ENCODE measurements at places on chromosomes 4 and X.

DNA sequence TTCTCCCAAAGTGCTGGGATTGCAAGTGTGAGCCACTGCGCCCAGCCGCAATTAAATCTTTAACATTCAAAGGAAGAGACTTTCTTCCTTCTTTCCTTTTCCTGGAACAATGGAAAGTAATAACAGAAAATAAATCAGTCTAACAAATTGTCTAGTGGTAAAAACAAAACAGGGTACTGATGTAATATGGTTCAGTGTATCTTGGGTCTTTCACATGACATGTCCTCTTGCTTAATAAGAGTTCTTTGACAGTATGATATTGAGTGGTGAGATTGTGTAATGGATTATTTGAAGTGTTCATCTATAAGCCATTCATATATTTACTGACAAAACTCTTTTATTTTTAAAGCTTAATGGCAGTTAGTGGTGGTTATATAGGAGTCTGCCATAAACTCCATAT lies 256.6 kb downstream of the SPRY1 start:
- DNase-seq: no peak

- no peak for DNase-seq
Observed at GRCh38 chrX:41556958-41557357, 109.8 kb downstream of the NYX start.

DNA sequence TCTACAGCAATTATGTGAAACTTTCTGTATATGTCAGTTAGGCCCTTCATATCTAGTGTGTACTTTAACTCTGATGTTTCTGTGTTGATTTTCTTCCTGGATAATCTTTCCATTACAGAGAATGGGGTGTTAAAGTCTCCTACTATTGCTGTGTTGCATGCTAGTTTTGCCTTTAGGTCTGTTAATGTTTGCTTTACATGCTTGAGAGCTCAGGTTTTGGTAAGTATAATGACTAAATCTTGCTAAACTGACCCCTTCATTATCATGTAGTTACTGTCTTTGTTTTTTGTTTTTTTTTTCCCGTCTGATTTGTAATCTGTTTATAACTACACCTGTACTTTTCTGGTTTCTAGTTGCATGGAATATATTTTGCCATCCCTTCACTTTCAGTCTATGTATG lies 63.6 kb upstream of the UGT2B15 start:
- no peak for DNase-seq

DNA sequence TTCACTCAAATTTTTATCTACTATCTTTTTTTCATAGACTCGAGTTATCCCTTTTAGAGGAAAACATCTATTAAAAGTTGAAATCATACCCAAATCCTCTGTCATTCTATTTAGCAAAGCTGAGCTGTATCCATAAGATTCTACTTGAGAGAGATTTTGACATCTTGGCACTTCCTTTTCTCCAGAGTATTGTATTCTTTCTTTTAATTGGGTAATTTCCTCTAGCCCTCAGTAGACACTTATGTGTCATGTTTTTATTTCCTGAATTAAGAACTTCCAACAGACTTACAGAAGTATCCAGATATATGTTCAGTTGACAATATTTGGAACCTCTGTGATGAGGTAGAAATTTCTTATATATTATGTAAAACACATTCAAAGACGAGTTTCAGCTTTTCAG lies 201.6 kb upstream of the NR3C2 start:
- no peak for DNase-seq

DNA sequence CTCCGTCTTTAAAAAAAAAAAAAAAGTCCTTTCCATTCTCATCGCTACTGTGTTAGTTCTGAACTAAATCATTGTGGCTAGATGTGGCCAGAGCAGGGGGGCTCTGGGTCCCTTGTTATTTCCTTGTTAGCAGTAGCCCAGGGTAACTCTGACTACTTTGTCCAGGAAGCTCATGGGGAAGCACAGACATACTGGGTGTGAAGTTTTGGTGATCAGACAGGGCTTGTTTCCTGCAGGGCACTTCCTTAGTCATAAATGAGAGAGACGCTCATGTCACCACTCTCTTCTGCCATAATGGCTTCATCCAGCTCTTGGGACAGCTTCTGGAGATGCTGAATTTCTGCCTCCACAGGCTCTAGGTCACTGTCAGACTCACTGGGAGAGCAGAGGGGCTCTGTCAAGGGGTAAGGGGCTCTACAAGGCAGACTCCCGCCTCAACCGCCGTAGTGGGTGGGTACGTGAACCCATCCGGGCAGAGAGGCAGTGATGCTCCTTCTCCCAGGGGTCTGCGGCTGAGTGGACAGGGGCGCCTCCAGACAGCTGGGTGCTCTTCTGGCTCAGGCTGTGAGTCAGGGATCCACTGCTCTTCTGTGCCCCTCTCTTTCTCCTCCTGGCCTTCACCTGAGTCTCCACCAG lies 12.9 kb downstream of the STIM2 start:
- no peak for DNase-seq

DNA sequence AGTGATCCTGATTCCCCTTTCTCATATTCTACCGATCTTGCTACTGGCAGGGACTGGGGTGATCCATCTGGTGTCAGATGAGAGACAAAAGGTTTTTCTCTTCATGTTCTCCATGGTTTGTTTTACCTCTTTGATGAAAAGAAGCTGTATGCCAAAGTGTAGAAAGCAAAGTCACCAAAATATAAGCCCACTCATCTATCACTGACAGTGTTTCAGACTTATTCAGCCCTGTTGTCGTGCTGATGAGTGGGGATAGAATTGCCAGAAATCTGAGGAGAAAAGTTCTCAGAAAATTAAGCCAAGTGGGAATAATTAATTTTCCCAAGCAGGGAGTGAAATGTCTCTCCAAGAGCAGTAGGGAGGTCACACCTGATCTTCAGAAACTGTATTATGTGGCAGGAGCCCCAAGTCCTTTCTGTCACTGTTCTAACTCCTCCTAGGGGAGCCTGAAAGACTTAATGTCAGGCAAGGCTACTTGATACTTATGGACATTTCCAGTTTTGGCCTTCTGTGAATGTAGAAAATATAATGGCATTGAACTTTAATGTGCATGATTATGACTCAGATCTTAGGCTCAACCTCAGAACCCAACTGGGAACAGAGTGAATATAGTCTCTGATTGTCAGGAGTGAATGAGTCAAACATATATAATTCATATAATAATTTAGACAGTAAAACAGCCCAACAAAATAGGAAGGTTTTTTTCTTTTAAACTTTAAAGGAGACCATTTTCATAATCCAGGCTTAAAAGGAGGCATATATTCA lies 298.1 kb downstream of the ANKRD50 start:
- DNase-seq: no peak

- no peak for DNase-seq
Observed at GRCh38 chrX:102580891-102581290, 18.4 kb upstream of the ARMCX5 start.

DNA sequence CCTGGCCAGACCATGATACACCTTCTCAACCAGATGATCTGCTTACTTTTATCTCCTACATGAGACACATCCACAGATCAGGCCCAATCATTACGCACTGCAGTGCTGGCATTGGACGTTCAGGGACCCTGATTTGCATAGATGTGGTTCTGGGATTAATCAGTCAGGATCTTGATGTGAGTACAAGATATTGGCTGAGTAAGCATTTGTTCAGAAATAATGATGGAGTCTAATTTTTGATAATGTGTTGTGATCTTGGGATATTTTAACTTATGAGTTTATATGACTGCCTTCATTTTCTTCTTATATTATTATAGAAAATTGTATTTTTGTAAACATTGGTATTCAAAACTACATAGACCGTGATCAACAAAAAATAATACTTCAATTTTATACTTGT lies 39.4 kb downstream of the SLC10A6 start:
- DNase-seq: no peak

DNA sequence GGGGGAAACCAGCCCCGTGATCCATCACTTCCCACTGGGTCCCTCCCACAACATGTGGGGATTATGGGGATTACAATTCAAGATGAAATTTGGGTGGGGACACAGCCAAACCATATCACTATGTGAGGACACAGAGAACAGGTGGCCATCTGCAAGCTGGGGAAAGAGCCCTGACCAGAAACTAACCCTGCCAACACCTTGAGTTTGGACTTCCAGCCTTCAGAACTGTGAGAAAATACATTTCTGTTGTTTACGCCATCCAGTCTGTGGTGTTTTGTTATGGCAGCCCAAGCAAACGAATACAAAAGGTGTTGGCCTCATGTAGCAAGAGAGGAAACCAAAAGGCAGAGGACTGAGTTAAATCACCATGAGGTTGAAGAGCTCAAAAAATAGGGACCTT lies 169.9 kb upstream of the TENM3 start:
- no peak for DNase-seq

DNA sequence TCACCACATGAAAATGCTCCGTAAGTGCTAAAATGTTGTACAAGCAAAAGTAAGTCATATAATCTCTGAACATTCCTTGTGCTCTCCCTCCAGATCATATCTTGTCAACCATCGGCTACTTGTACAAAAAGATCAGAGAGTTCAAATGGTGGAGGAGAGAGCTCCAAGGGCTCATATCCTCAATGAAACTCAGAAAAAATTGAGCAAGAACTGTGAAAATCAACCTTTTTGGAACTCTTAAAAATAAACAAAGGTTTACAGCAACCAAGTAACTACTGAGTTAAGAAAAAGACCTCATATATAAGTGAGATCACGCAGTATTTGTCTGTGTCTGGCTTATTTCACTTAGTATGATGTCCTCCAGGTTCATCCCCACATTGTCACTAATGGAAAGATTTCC lies 63.2 kb downstream of the TEX13C start:
- DNase-seq: no peak

- DNase-seq: no peak
Observed at GRCh38 chr4:112848911-112849310, 200.5 kb upstream of the ANK2 start.

GRCh38 chrX:148314876-148315275 lies 185.5 kb upstream of the AFF2 start:
- no peak for DNase-seq

DNA sequence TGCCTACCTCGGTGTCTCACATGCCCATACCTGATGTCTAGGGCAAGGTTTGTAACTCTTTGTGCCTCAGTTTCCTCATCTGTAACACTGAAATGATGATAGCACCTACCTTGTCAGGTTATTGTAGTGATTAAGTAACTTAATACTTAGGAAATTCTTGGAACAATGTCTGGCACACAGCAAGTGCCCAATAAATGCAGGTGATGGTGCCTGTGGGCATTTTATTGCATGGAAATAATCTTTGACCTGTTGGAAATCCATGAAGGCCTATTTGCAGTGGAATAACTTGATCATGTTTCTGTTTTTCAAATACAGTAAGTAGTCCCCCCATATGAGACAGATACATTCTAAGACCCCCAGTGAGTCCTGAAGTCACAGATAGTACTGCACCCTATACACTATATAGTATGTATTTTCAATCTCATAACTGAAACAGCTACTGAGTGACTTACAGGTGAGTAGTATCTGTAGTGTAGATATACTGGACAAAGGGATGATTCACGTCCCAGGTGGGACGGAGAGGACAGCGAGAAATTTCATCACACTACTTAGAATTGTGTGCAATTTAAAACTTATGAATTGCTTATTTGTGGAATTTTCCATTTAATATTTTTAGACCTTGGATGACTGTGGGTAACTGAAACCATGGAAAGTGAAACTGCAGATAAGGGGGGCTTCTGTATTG lies 42.1 kb downstream of the AFF1 start:
- no peak for DNase-seq

DNA sequence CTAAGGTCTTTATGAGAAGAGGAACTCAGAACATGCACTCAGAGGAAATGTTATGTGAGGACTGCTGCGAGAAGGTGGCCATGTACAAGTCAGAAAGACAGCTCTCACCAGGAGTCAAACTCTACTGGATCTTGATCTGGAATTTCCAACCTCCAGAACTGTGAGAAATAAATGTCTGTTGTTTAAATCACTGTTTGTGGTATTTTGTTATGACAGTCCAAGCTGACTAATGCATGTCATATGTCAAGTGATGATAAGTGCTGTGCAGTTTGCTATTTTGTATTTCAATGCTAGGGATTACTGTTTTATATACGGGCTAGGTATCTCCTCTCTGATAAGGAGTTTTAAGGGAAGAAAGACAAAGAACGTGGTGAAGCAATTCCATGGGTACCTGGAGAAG lies 162.3 kb downstream of the CPEB2 start:
- no peak for DNase-seq

- DNase-seq: no peak
Observed at GRCh38 chrX:44317181-44317580, 26.3 kb downstream of the EFHC2 start.

DNA sequence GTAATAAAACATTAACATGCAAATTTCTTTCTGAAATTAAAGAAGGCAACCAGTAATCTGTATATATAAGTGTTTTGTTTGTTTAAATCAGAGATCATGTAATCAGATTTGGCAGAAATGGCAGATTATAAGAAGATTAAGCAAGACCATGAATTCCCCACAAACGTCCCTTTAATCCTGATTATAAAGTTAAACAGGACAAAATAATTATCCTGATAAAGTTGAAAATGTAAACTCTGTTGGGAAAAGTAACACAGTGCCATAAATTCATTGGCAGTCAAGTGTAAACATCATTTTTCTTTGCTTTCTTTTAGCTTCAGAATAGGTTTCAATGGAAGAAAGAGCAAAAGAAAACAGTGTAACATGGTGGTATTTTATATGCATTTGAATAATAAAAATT lies 256.3 kb downstream of the KCNIP4 start:
- DNase-seq: no peak

DNA sequence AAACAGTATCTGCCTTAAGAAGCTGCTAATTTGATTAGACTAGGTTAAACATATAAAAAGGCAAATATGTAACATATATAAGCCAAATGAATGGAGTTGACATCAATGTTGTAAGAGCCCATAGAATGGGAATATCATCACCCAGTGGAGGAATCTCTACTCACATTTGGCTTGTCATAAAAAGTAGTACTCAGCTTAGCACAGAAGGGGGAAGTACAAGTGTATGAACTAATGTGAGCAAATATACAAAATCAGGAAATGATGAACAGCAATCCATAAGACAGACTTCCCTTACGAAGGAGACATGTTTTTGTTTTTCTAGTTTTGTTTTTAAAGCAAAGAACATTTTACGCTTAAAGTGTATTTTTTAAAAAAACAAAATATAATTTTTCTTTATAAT lies 74.9 kb downstream of the MAB21L2 start:
- no peak for DNase-seq

DNA sequence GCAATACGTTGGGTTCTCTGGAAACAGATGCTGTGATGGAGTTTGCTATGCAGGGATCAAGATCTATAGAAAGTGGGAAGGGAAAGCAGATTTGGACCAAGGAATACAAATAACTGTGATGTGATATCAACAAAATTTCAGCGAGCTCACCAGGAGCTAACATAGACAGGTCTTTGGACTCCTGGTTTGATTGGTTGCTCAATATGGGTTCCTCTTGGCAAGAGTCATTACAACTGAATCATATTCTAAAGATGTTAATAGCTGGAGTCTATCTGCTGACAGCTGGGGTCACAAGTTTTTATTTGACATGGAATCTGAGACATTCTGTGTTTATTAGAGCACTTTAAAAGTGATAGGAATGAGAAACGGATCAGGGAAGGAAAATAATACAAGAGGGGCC lies 637.6 kb upstream of the GNPDA2 start:
- DNase-seq: no peak

GRCh38 chr4:43330288-43330687 lies 437.8 kb downstream of the GRXCR1 start:
- DNase-seq: no peak
